ENCODE measurements at places on chromosomes 6 and 20. TPM values are rescaled to one million over a fixed set of nuclear protein-coding genes. Genes with fewer than 3 reads are reported as not detected.

DNA sequence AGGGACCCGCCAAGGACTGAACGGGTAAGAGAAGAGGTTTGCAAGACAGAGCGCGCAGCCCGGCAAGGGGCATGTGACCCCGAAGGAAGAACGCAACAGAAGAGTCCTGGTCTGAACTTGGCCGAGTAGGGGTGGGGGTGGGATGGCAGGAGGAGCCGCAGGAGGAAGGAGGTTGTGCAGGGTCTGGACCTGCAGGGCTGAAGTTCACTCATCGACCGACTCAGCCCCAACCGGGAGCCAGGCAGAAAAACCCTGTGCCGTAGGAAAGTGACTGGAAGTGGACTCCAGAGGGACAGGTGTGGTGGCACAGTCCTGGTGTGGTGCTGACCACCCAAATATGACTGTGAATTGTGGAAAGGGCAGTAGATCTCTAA lies 15.2 kb downstream of the ADISSP start:
- no peak for DNase-seq

- no peak for DNase-seq
Observed at GRCh38 chr6:125869427-125869826, 78.7 kb downstream of the NCOA7 start.

DNA sequence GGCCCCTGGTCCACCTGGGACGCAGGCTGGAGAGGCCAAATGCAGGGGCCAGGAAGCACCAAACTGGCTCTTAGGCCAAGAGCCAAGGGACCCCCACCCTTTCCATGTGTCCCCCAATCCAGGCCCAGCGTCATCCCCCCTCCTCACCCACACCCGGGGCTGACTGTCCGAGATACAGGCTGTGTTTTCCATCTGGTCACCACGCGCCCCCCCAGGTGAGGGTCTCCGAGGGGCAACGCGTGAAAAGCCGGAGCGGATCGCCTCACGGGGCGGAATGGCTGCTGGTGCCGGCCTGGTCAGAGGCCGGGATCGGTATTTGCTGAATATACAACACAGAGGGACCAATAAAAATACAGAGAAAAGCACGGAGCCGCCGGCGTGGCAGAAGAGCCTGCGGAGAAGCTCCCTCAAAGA lies 5.2 kb upstream of the ABHD16B start:
- DNase-seq: no peak

DNA sequence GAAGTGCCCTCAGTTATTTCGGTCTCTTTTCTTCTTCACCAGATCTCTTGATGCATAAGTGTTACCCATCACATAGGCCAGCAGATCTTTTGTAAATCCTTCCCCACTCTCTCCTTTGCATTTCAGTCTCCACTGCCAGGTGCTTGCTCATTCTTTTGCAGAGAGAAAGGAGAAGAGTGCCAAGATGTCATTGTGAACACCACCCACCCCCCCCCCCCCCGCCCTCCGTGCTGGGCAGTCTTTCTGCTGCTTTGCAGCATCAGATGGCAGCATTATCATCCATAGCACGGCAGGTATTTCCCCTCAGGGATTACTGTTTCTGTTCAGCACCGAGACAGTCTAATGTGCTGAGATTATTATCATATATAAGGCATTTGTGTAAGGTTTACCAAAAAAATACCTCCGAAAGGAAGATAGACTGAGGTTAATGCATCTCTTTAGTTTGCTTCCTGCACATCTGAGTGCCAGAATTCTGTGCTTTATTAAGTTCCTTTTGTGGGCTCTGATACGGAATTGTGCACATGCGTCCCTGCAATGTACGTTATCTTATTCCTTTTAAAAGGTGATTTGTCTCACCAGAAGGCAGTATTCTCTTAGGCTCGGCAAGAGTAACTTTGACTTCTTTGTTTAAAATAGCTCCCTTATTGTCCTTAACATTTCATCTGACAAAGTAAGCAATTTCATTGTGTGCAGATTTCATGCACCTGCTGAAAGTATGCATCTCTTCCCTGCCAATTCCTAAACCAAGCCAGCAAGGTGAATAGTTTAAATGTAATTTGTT lies 128.8 kb downstream of the PHACTR1 start:
- DNase-seq: peak; percentile 70

DNA sequence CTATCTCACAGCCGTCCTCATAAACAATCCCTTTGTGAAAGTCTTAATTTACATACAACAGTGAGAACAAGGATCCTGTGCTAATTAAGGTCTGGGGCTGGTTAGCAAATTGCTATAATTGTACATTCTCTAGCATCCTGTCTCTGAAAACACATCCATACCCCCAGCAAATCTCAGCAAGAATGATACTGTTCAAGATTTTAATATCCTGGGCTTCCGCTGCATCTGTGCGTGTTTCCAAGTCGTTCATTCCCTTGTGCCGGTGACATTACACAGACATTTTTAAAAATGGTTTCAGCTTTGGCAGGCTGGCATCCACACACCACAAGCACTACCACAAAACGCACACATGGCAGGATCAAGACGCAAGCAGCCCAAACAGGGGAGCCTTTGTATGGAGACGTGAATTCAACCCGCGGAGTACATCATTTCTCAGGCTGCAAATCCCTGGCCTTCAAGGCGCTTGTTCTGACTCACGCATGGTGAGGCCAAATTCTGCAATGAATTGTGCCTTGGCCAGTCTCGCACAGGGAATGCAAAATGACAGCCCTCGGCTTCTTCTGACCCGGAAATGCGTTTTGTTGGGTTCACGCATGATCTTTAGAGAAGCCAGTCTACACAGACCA lies 20.3 kb downstream of the ZMYND8 start:
- DNase-seq: peak; percentile 83

GRCh38 chr20:62495749-62496567 lies 20.2 kb upstream of the GATA5 start:
- no peak for DNase-seq

GRCh38 chr6:25960734-25961133 lies 1.9 kb upstream of the TRIM38 start:
- no peak for DNase-seq

GRCh38 chr6:4344317-4344899 lies 209.0 kb upstream of the ECI2 start:
- no peak for DNase-seq

- no peak for DNase-seq
Observed at GRCh38 chr6:170096191-170096802, 194.6 kb downstream of the DLL1 start.

GRCh38 chr6:143804835-143805239 lies 38.3 kb upstream of the LTV1 start:
- DNase-seq: no peak

- DNase-seq: no peak
Observed at GRCh38 chr20:62327726-62328495, 25.1 kb downstream of the ADRM1 start.

DNA sequence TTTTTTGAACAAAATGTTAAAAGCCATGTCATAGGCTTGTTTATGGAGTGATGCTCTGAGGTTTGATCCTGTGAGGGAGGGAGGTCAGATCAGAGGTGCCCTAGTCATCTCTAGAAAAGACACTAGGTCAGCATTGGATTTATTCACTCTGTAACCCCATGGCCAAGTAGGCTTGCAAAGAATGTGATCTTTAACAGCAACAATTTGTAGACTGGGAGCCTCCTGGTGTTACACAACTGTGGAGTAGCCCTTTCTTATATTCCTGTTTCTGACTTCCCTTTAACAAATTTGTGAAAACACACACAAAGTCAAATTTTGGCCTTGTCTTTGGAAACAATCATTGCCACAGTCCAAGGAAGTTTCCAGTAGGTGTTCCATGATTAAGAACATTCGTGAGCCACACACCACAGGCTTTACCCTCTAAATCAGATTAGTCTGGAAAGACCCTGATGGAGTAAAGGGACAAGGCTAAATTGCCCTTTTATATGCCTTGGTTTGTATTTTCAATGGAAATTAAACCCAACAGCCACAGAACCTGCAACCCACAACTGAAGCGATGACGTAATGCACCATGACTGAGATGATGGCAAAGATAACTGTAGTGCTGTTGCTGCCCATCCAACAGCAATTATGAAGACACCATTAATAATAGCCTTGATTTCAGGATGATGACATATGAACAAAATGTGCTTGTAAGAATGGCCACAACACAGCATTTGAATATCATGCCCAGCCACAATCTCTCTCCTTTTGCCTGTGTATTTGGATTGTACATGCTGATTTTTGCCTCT lies 22.1 kb downstream of the SCP2D1 start:
- no peak for DNase-seq

DNA sequence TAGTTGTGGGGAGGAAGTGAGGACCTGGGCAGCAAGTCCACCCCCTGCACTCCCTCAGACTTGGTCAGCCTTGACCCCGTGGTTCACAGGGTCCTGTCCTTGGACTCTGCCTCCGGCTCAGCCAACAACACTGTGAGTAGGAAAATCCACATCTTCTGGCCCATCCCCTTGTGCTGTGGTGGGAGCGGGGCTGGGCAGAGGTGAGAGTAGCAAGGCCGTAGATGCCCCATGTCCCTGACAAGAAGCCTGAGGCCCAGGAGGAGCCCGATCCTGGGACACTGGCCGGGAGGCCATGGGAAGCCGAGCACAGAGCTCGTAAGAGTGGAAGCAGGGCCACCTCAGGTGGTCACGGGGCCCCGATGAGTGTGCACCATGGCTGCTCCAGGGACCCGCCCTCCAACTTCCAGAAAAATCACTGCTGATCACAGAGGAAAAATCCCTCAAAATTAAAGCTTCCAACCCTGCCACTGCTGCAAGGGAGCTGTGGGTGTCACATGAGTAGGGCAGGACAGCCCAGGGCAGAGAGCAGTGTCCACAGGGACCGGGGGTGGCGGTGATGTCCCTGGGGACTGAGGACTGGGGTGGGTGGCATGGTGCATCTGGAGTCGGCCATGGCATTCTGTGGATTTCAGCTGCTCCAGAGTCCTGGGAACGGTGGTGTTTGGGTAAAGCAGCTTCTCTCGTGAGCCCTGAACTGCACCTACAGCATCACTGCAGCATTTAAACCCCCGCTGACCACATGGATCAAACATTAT lies 189.4 kb downstream of the DLL1 start:
- DNase-seq: no peak

DNA sequence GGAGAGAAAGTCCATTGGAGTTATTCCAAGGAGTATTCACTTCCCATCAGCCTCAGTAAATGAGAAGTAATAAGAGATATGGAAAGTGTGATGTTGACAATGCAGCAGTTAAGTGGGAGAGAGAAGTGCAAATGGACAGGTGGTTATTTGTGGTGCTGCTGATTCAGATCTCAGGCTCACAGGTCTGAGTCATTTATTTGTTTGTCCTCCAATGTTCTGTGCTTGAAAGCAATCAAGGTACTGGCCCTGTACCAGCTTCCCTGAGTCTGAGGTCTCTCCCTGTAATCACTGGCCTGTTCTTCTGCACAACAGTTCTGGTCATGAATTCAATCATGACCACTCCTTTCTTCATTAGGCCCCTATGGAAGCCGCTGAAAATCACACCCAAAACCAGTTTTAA lies 827.7 kb downstream of the MAFB start:
- DNase-seq: no peak

- no peak for DNase-seq
Observed at GRCh38 chr20:13515796-13516558, 122.8 kb downstream of the TASP1 start.

The OPRM1 gene
- total RNA-seq: not detected

The CAGE1 gene
- not detected for total RNA-seq

The EYA2 gene
- not detected for total RNA-seq

The PTPRT gene
- total RNA-seq: under 0.01 TPM

The CSNK2B gene
- total RNA-seq: 105 TPM

The TAP2 gene
- total RNA-seq: 8.9 TPM

Data from G401 (cell line).